NCI-H446 (cell line): ENCODE measurements at places on chromosomes 12 and 14.
A peak's percentile ranks its signal among the peaks of the same experiment; 100 is the strongest.

DNA sequence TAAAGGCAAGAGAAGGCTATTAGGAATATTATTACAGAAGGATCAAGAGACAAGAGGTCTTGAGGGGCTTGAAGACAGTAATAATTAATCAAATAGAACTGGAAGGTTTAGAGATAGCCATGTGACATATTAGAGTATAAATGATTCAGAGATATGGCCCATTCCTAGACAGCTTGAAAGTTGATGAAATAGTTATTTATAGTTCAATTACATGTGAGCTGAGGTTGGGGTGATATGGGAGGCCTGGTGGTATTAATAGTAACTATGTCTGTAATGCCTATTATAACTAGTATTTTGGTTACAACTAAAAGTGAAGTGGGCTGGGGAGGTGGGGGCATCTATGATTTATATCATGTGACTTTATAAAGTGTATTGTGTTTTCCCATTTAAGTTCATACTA lies 14.1 kb upstream of the MIS18BP1 start:
- no peak for DNase-seq

GRCh38 chr14:76639606-76640229 lies 121.5 kb upstream of the VASH1 start:
- DNase-seq, result no peak

- no peak for DNase-seq
Observed at GRCh38 chr12:70774055-70774454, 136.8 kb upstream of the PTPRB start.

GRCh38 chr14:77867476-77867875 lies 67.6 kb downstream of the ADCK1 start:
- no peak for DNase-seq

DNA sequence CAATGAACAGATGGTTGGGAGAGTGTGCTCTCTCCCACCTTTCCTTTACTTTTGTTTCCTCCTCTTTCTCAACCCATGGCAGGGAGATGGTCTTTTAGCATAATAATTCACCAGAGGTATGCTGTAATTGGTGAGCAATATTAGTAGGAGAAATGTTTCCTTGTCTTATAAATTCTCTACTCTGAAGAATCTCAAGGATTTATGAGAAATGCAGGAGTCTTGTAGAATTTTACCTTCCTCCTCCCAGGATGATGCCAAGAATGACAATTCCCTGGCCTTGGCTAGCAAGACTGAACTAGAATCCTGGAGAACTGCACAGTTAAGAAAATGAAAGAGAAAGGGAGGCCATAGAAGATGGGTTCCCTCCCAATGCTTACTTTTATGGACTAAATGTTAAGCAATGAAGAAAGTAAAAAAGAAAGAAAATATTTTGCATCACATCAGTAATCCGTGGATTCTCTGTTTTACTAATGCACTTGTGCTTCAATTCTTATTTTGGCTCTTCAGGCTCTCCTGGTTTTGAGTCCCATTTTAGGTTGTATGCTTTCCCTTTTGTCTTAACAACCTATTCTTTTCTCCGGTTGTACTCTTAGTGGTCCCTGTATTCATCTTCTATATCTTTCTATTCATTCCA lies 192.9 kb upstream of the GARIN6 start:
- no peak for DNase-seq

- peak; percentile 42 for DNase-seq
Observed at GRCh38 chr14:49972823-49973222, 79.9 kb downstream of the ARF6 start.

DNA sequence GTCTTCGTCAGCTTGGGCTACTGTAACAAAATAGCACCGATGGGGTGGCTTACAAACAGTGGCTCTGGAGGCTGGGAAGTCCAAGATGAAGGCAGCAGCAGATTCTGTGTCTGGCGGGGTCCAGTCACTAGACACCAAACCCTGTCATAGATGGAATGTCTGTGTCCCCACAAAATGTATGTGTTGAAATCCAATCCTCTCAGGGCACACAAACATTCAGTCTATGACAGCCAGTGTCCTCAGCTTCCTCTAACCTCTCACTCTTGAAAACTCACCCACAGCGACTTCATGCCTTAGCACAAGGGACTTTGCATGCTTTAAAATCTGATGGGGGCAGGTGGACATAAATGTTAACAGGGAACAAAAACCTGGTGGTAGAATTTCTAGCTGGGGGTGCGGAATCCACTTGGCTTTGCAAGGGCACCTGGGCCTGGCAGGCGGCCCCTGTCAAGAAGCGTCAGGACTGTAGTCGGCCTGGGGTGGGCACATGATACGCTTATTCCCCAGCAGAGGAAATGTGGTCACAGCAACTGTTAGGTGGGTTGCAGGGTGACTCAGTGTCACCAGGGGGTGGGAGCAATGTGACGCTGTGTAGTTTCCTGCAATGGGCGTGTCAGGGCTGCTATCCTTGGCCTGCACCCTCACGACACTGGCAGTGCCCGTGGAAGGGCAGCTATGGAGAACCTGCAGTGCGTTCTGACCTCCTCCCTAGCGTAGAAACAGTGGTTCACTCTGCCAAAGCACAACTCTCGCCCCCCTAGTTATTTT lies 17.7 kb downstream of the RIN3 start:
- no peak for DNase-seq

- DNase-seq, result no peak
Observed at GRCh38 chr12:76375470-76375869, 27.3 kb upstream of the BBS10 start.

- no peak for DNase-seq
Observed at GRCh38 chr12:124884587-124885438, 21.1 kb upstream of the SCARB1 start.

DNA sequence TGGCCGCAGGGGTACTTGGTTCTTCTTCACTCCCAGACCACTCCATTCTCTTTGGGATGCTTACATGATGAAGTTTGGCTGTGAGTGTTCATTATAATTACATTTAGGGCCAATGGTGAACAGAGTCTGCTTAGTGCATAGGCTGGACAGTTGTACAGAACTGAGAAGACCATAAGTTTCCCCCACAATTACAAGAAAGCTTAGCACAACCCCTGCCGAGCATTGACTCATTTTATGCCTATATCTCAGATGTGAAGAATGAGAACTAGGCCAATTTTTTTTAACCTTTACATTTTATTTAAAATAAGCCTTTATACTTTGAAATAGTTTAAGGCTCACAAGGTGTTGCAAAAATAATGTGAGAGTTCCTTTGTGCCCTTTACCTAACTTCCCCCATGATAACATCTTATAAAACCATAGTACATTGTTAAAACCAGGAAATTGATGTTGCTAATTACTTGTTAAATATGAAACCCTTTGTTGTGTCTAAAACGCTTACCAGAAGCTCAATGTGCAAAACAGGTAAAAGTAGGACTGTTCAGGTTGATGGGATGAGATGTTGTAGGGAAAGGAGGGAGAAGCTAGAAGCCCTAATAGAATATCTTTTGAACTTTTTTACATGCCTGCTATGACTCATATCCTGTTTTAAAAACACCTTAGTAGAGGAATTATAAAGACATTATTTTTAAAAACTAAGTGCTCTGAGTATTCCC lies 47.2 kb downstream of the ALDH1L2 start:
- no peak for DNase-seq

GRCh38 chr14:102493585-102493984 lies 16.0 kb downstream of the ANKRD9 start:
- DNase-seq, result no peak

GRCh38 chr14:67395876-67396189 lies 16.1 kb downstream of the PLEK2 start:
- DNase-seq, result no peak

GRCh38 chr12:49693931-49694444 lies 13.2 kb downstream of the FMNL3 start:
- no peak for DNase-seq

GRCh38 chr12:22282283-22282682 lies 52.2 kb downstream of the ST8SIA1 start:
- no peak for DNase-seq

GRCh38 chr12:109951136-109951535 lies 45.0 kb downstream of the GIT2 start:
- DNase-seq, result no peak

DNA sequence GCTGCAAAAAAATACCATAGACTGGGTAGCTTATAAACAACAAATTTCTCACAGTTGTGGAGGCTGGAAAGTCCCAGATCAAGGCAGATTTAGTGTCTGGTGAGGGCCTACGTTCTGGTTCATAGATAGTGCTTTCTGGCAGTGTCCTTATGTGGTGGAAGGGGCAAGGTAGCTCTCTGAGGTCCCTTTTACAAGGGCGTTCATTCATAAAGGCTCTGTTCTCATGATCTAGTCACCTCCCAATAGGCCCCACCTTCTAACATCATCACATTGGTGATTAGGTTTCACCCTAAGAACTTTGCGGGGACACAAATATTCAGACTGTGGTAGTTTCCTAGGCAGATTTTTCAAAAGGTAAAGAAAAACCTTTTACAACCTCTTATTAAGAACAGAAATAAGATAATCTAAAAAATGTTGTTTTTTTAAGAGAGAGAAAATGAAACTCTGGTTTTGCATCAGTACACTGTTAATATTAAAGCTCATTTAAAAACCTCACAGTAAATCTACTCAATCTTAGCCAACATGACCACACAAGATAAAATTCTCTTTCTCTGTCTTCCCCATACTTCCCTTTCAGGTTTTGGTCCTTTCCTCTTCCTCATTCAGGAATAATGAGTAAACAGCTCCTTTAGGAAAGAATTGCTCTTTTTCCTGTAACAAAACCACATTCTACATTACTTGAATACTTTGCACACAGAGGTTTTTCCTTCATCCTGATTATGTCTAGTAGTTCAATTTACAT lies 117.5 kb downstream of the UNC79 start:
- DNase-seq, result no peak

DNA sequence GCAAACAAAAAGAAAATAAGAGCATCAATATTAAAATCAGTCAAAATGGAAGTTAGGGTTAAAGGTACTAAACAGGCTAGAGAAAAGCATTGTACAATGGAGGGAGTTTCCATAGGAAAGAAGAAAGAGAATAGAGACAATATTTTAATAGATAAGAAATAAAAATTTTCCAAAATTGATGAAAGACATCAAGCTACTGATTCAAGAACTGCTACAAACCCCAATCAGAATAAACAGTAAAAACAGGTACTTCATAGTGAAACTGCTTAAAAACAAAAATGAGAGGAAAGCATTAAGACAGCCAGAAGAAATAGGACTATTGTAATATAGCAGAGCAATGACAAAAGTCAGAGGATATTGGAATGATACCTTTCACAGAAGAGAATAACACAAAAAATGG lies 413.4 kb downstream of the NELL2 start:
- no peak for DNase-seq

- no peak for DNase-seq
Observed at GRCh38 chr12:19299765-19300164, 139.5 kb upstream of the AEBP2 start.

GRCh38 chr12:117502633-117503032 lies 141.2 kb upstream of the NOS1 start:
- no peak for DNase-seq

DNA sequence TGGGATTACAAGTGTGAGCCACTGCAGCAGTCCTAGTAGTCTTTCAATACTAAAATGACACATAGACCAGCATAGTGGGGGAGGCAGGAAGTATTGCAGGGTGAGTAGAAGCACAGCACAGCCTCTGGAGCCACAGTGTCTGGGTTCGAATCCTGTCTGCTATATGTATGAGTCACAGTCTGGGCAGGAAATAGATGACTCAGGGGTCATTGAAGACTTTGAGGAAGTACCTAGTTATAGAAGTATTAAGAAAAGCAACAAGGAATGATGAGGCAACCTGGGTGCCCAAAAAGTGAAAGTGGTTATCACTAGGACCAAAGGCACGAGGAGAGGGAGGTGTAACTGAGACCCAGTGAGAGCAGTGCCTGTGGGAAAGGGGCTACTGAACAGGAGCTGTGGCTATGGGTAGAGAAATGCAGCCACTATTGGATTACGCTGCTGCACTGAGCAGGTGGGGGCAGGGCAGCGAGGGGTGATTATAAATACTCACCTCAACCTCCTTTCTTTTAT lies 124.0 kb downstream of the PDE3A start:
- no peak for DNase-seq

GRCh38 chr14:104876251-104876699 lies 11.2 kb downstream of the CEP170B start:
- DNase-seq, result no peak

- no peak for DNase-seq
Observed at GRCh38 chr12:42607584-42608058, 18.1 kb upstream of the PRICKLE1 start.

GRCh38 chr14:24986206-24986893 lies 63.6 kb downstream of the STXBP6 start:
- DNase-seq, result no peak

- no peak for DNase-seq
Observed at GRCh38 chr14:101857226-101857625, 95.7 kb downstream of the PPP2R5C start.

GRCh38 chr14:76236172-76237130 lies 84.7 kb downstream of the GPATCH2L start:
- DNase-seq, result no peak

DNA sequence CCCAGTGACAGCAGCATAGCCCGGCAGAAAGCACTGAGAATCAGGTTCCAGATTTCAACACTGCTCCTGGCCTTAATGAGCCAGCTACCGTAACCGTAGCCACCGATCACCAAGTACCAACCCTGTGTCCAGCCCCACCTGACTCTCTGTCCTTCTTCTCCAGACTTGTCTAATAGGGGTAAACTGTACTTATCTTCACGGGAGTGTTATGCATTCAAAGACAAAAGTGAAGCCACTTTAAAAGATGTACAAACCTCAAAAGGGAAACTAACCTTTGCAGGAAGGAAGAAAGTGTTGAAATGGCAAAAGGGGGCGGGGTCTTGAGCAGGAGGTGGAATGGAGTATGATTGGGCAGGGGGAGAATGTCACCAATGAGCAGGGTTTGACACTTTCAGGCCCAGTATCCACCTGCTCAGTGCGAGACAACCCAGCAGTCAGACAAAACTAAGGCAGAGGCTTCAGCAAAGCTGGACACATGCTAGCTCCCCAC lies 226.1 kb downstream of the CHST11 start:
- DNase-seq, result no peak

- DNase-seq, result no peak
Observed at GRCh38 chr12:93484315-93484981, 17.1 kb downstream of the MRPL42 start.

DNA sequence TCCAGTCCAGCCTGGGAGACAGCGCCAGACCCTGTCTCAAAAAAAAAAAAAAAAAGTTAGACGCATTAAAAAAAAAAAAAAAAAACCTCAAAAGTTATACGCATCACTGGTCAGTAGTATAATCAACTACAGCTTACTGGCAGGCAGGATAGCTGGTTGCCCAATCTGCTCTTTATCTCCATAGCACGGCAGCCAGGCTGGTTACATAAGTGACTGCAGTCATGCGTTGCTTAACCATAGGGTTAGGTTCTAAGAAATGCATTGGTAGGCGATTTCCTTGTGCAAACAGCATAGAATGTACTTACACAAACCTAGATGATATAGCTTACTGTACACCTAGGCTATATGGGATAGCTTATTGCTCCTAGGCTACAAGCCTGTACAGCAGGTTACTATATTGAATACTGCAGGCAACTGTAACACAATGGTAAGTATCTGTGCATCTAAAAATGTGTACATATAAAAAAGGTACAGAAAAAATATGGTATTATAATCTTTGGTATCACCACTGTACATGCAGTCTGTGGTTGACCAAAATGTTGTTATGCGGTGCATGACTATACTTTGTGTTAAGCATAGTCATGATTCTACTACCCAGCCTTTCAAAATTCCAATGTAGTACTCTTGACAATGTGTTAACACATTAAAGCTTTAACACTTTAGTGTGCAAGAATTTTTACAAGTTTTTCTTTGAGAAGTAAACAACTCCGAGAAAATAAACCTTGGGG lies 8.1 kb downstream of the L2HGDH start:
- no peak for DNase-seq

GRCh38 chr12:54009171-54010052 lies 627 bp downstream of the HOXC8 start:
- DNase-seq, result no peak

GRCh38 chr12:106816231-106816630 lies 41.7 kb downstream of the RIC8B start:
- DNase-seq, result no peak
